ENCODE measurements at places on chromosomes 12 and 14.

DNA sequence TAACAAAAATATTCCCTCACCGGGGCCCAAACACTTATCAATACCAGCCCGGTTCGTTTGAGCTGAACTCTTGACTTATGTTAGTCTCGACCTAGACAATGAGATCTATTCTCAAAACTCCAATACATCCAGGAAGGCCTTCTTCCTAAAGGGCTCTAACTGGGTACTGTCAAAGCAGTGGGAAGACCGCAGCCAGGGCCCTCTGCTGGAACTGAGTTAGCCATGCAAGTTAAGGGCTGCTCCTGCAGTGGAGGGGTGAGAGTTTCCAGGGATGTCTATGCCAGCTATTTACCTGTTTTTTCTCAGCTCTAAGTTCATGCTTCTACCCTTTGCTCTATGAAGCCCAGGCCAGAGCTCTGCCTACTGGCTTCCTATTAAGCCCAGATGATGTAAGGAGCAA lies 348.8 kb downstream of the GXYLT1 start:
- DNase-seq: no peak

GRCh38 chr12:15722951-15723350 lies 66.2 kb downstream of the EPS8 start:
- DNase-seq: no peak

DNA sequence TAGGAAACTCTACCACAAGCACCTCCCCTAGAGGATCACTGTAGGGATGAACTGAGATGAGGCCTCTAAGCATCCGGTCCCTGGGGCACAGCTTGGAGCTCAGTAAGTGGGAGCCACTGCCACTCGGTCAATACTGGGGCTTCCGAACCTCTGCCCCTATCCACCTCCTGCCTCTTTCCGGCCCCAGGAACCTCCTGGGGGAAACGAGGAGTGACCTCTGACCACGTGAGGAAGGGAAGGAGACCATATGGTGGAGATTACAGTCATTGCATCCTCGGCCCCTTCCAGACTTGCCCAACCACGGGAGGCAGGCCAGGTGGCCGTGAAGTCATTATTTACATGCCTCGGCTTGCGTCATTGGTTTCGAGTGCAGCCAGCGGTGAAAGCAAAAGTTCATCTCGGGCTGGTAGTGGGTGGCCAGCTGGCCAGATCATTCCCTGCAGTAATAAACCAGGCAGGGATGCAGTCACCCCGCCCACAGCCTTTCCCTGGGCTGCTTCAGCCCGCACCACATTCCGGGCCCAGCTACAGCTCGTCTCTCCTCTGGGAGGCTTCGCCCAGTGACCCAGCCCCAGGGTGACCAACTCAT lies 65.4 kb downstream of the C14orf132 start:
- DNase-seq: no peak

DNA sequence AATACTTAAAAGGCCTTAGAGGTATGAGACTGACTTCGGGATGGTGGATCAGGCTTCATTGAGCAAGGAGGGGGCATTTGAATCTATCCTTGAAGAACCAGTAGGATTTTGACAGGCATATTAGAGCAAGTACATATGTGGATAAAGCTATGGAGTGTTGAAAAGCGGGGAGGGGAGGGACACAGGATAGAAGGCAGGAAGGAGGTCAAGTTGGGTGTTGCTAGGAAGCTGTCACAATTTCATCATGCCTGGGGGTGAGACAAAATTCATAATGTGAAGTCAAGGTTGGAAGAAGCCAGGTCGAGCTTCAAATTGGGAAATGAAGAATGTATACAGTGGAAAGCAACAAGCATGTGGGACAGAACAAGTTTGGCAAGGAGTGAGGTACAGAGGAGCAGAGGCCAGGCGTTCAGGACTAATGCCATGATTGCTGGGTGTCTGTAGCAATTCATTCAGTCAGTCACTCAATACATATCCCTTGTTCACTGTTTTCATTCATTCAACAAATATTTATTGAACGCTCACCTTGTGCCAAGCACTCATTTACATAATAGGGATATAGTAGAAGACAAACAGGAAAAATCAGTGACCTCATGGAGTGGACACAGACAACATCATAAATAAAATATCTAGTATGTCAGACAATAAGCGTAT lies 58.3 kb upstream of the LTA4H start:
- DNase-seq: no peak

DNA sequence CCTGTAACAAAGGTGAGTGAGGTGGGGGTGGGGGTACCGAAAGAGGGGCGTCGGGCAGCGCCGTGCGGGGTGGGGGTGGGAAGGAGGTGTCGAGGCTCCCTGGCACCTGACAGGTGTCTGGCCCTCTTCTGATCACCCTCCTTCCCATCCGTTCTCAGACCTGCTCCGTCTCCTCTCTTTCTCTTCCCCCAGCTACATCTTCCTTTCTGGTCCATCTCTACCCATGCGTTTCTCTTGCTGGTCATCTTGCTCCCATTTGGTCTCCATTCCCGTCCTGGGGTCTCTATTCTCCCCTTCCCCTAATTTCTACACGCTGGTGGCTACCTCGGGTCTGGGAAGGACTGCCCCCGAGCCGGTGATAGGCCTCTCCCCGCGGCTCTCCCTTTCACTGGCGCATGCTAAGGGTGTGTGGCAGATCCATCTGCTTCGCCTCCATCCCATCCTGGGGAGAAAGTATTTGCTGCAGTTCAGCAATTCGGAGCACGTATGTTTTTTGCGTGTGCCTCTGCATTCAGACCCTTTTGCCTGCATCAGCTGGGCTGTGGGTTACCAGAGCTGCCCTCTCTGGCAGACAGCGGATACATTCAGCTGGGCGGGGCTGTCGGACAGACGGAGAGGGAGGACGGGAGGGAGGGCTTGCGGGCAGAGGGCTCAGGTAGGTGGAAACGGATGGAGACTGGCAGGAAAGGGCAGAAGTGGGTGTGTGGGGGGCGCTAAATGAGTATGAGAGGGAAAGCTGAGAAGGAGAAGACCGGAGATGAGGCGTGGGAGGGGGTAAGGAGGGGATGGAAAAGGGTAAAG lies 730 bp downstream of the CLSTN3 start:
- peak; percentile 52 for DNase-seq

Data from stimulated activated CD8-positive, alpha-beta memory T cell treated with anti-CD3 and anti-CD28 coated beads, Interleukin-2, amount 100 ng/mL, for 48 hours (primary cell).